Melanocyte of skin (primary cell): ENCODE measurements at places on chromosomes 6 and 20. TPM values are rescaled to one million over a fixed set of nuclear protein-coding genes. Genes with fewer than 3 reads are reported as not detected.

The SPTLC3 gene
- total RNA-seq, result 1.00 and 4.6 TPM in 2 replicates

The HRH3 gene
- not detected in 2 replicates for total RNA-seq

The PPP1R3G gene
- total RNA-seq, result under 0.01 TPM in 1 of 2 replicates, not detected in the other

The RIN2 gene
- 1.3 and 1.7 TPM in 2 replicates for total RNA-seq

The APCDD1L gene
- under 0.01 TPM in 1 of 2 replicates, not detected in the other for total RNA-seq

The ARHGAP18 gene
- total RNA-seq, result 45.3 and 59.2 TPM in 2 replicates

The WDR27 gene
- 28.0 and 30.1 TPM in 2 replicates for total RNA-seq

The FOXA2 gene
- total RNA-seq, result not detected in 2 replicates

The PHACTR2 gene
- total RNA-seq, result 19.6 and 35.2 TPM in 2 replicates

The FOXQ1 gene
- total RNA-seq, result under 0.01 TPM in 1 of 2 replicates, not detected in the other

The CDSN gene
- total RNA-seq, result not detected in 2 replicates

The CLIC5 gene
- not detected in 2 replicates for total RNA-seq

The VWA7 gene
- total RNA-seq, result 0.15 TPM in 1 of 2 replicates, not detected in the other

The FOXC1 gene
- total RNA-seq, result 1.0 and 1.1 TPM in 2 replicates

The GSTA2 gene
- total RNA-seq, result under 0.01 TPM in 1 of 2 replicates, not detected in the other

The LTA gene
- total RNA-seq, result not detected in 2 replicates

The LY6G6D gene
- total RNA-seq, result not detected in 2 replicates

The OR2H1 gene
- total RNA-seq, result not detected in 2 replicates

The PDE7B gene
- 6.5 and 25.1 TPM in 2 replicates for total RNA-seq

The LRFN2 gene
- not detected in 2 replicates for total RNA-seq

The ADAM33 gene
- under 0.01 TPM in 2 replicates for total RNA-seq

The OR12D3 gene
- not detected in 2 replicates for total RNA-seq

The OR2J3 gene
- not detected in 2 replicates for total RNA-seq

The POPDC3 gene
- 48.0 and 67.4 TPM in 2 replicates for total RNA-seq

The NKX2-4 gene
- total RNA-seq, result not detected in 2 replicates

The IGF2R gene
- 182 and 204 TPM in 2 replicates for total RNA-seq

The SEMG2 gene
- total RNA-seq, result not detected in 2 replicates

The UNC5CL gene
- total RNA-seq, result under 0.01 and 1.8 TPM in 2 replicates

The HCRTR2 gene
- not detected in 2 replicates for total RNA-seq

The SIRPD gene
- not detected in 2 replicates for total RNA-seq

The TTLL9 gene
- total RNA-seq, result 0.34 TPM in 1 of 2 replicates, not detected in the other

The ASIP gene
- not detected in 2 replicates for total RNA-seq

The C20orf141 gene
- not detected in 2 replicates for total RNA-seq

The NRN1 gene
- total RNA-seq, result 1.8 TPM in 1 of 2 replicates, not detected in the other

The HLA-A gene
- total RNA-seq, result 827 and 1,080 TPM in 2 replicates

The GPR6 gene
- not detected in 2 replicates for total RNA-seq

The PRSS16 gene
- 0.73 TPM in 1 of 2 replicates, not detected in the other for total RNA-seq

The MYLIP gene
- total RNA-seq, result 26.3 and 33.6 TPM in 2 replicates

The CD93 gene
- total RNA-seq, result under 0.01 TPM in 1 of 2 replicates, not detected in the other

The MYCT1 gene
- total RNA-seq, result not detected in 2 replicates

The TSPYL4 gene
- total RNA-seq, result 11.4 and 12.7 TPM in 2 replicates

The VNN1 gene
- total RNA-seq, result not detected in 2 replicates

The PNLDC1 gene
- total RNA-seq, result not detected in 2 replicates

The SRSF12 gene
- 1.4 and 1.7 TPM in 2 replicates for total RNA-seq

The PRPF6 gene
- total RNA-seq, result 47.1 and 57.8 TPM in 2 replicates

The ZSCAN16 gene
- total RNA-seq, result 1.8 and 2.4 TPM in 2 replicates

The CNKSR3 gene
- 4.8 and 5.8 TPM in 2 replicates for total RNA-seq

The PGM3 gene
- 45.5 and 49.0 TPM in 2 replicates for total RNA-seq

The SSTR4 gene
- total RNA-seq, result not detected in 2 replicates

The LY6G6F gene
- total RNA-seq, result not detected in 2 replicates

The SAMD10 gene
- total RNA-seq, result 0.62 and 1.00 TPM in 2 replicates
